ENCODE measurements at places on chromosomes 4 and X.

- DNase-seq, result no peak
Observed at GRCh38 chr4:155614111-155614762, 52.4 kb upstream of the GUCY1A1 start.

DNA sequence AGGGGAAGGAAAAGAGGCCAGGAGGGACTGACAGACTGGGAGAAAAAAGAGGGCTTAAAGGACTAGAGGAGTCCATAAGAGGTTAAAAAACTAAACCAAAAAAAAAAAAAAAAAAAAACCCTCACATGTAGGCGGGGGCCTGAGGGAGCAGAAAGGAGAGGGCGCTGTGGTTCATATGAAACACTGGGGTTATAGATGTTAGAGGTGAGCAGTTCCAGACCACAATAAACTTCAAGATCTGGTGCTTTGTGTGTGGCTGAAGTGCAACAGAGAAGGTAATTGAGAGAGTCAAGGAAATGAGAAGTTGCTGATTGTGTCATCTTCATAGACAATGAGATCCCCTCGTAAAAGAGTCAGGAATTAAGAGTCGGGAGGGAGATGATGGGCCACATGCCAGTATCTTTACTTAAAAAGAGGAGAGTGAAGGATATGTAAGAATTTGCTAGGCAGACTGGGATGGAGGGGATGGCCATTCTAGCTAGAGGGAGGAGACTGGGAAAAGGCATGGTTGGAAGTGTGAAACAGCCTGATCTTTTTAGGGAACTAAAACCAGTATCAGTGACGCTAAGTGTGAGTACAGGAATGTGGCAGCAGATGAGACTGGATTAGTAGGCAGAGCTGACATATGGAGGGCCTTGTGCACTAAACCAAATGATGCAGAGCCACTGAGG, 18.4 kb upstream of the OGT start:
- peak; percentile 35 for DNase-seq

DNA sequence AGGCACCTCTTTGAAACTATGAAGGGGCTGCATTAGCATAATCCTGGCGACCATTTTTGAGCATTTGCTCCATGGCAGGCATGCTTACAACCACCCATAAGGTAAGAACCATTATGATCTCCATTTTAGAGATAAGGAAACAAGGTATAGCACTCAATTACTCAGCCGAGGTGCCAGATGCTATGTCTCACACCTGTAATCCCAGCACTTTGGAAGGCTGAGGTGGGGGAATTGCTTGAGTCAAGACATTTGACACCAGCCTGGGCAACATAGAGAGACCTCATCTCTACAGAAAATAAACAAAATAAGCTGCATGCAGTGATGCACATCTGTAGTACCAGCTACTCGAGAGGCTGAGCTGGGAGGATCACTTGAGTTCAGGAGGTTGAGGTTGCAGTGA, 43.6 kb downstream of the TIGD4 start:
- DNase-seq, result no peak

DNA sequence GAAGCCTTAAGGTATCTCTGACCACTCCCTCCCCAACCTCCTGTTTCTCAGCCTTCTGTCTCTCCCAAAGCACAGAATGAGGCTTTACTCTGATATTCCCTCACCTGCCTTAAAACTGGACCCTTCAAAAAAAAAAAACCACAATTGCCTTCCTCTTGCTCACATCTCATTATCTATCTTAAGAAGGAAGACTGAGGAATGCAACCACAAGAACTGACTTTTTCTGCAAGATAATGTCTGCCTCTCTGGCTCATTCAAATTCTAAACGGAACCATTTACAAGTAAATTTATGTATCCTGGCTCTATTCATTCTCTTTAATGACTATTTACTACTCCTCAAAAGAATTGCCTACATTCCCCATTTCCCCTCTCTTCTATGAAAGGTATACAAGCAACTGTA, 545.5 kb upstream of the HTR2C start:
- no peak for DNase-seq

DNA sequence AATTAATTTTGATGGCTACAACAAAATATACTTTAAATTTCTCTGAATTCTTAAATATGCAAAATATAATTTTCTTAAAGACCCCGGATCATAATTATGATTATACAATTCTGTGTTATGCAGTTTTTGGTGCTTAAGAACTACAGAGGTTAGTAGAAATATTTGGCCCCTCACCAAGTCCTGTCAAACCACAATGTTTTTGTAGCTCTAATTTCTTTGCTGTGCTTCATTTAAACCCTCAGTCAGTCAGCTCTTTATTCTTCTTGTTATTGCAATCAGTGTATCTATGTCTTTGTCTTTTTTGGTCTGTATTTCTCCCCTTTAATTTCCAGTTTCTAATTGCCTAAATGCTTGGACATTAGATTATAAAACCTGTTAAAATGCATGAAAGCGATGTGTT, 186.1 kb downstream of the CAMK2D start:
- no peak for DNase-seq

GRCh38 chrX:35040871-35041270, 98.3 kb downstream of the FAM47B start:
- no peak for DNase-seq

DNA sequence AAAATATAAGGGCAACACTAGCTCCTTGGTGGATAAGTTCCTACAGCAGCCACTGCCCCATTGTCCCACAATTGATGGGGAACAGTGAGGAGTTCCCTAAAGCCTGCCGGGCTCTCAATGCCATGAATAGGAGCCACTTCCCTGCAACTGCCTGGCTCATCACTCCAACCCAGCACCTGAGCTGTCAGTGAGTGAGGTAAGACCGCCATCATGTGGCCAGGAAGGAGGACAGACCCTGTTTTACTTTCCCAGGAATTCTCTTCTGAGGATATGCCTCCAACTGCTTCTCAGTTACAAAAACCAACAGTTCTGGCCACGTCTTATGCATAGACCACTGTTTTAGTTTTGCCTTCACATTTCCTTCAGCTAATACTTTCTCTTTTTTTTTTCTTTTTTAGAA, 45.5 kb downstream of the SRPX start:
- DNase-seq, result no peak

DNA sequence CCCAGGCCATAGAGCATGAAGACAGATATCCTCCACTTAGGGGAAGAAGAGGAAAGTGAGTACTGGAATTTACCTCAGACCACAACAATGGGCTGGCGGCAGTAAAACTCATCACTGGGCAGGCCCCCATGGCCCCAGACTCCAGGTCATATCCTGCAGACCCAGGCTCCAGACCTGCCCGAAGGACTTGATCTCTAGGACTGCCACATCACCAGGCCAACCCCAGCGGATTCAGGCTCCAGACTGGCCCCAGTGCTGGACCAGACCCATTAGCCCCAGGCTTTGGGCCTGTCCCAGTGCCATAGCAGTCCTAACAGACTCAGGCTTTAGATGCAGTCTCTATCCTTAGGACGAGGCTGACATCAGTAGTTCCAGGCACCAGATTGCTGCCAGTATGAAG, 190.6 kb downstream of the DLG3 start:
- no peak for DNase-seq

GRCh38 chr4:22607382-22607781, 85.4 kb upstream of the GBA3 start:
- DNase-seq, result no peak

GRCh38 chr4:88949605-88950004, 107.4 kb downstream of the FAM13A start:
- no peak for DNase-seq

GRCh38 chrX:139112432-139112831, 400.9 kb upstream of the FGF13 start:
- no peak for DNase-seq

- no peak for DNase-seq
Observed at GRCh38 chr4:11623726-11624037, 195.0 kb upstream of the HS3ST1 start.

DNA sequence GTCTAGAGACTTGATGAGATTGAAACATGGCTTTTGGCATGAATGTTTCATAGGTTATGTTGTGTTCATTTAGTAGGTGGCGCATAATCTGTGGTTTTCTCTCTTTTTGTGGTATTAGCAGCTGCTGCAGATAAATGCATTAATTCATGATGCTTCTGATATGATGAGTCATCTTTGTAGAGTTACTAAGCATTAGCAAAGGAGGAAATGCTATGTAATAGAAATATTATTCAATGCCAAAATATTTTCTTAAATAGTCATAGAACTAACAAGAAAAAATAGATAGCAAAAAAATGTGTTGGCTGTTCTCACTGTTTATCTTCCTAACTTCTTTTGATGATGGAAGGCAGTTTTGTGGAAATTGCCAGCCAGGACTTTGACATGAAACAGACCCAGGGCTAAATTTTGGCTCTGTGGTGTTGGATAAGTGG, 3.6 kb downstream of the ZXDB start:
- peak; percentile 12 for DNase-seq

DNA sequence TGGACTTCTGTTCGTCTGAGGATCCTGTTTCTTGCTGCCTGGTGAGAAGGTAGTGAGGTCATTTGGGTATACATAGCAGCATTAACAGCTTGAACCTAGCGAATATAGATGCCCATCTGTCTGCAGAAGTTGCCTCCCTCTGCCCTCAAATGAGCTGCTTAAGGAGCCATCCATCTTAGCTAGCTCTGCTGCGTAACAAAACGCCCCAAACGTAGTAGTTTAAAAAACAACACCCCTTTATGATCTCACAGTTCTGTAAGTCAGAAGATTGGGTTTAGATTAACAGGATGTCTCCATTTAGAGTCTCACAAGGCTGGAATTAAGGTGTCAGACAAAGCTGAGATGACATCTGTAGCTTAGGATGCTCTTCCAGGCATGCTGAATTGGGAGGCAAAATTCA, 185.3 kb downstream of the DHRSX start:
- no peak for DNase-seq

DNA sequence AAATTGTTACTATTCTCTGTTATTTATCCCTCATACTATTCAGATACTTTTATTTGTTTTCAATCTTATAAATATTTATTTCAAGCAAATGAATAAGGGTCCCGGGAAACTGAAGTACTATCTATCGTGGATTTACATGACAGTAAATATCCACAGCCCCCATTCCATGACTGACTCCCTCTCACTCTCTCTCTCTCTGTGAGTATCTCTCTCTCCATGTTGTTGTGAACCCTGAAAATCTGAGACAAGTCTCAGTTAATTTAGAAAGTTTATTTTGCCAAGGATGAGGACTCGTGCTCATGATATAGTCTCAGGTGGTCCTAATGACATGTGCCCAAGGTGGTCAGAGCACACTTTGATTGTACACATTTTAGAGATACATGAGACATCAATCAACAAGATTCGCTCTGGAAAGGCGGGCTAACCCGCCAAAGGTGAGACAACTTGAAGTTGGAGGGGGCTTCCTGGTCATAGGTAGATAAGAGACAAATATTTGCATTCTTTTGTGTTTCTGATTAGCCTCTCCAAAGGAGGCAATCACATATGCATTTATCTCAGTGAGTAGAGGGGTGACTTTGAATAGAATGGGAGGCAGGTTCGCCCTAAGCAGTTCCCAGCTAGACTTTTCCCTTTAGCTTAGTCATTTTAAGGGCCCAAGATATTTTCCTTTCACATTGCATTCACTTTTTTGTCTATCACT, 986.4 kb downstream of the NLGN4X start:
- DNase-seq, result no peak

DNA sequence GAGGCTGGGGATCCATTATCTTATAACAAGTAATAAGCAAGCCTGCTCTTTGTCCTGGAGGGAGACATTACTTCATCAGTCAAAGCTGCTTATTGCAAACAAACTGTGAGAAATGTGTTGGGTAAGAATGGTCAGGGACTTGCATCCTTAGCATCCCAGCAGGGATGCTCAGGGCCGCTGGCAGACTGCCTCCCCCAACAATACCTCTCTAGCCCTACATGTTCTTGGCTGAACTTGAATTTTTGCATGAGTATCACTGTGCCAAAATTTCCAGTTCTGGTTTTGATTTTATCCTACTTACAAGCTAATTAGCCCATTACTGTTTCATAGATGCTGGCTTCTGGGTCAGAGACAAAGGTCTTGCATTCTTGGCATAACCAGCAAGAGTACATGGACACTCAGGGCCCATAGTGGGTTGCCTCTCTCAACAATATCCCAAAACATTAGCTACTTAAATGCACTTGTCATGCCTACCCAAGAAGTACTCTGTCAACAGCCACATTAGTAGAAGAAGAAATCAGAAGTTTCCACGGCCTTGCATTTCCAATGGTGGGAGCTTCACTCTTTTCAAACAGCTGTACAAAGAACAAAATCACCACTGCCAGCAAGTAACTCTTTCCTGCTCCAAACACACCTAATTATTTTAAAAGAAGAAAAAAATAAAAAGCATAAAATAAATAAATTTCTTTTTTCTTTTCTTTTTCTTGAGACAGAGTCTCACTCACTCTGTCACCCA, 41.9 kb upstream of the NEUROG2 start:
- no peak for DNase-seq

GRCh38 chrX:12814420-12814819, 23.2 kb downstream of the PRPS2 start:
- DNase-seq, result peak; percentile 12

- peak; percentile 4 for DNase-seq
Observed at GRCh38 chr4:143514497-143514896, 995 bp downstream of the SMARCA5 start.

GRCh38 chr4:73433140-73433539, 2.9 kb upstream of the AFP start:
- no peak for DNase-seq

GRCh38 chrX:39205467-39205866, 404.2 kb downstream of the MID1IP1 start:
- no peak for DNase-seq

DNA sequence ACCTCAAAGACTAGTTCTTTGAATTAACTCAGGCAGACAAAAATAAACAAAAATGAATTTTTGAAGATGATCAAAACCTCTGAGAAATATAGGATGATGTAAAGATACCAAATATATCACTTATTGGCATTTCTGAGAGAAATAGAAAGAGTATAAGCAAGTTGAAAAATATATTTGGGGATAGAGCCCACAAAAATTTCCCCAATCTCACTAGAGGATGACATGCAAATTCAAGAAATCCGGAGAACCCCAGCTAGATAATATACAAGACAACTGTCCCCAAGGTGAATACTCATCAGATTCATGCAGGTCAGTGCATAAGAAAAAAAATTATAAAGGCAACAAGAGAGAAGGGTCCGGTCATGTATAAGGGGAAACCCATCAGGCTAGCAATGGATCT, 129.1 kb downstream of the CXXC4 start:
- no peak for DNase-seq

- no peak for DNase-seq
Observed at GRCh38 chr4:155011163-155011780, 197.2 kb upstream of the NPY2R start.

DNA sequence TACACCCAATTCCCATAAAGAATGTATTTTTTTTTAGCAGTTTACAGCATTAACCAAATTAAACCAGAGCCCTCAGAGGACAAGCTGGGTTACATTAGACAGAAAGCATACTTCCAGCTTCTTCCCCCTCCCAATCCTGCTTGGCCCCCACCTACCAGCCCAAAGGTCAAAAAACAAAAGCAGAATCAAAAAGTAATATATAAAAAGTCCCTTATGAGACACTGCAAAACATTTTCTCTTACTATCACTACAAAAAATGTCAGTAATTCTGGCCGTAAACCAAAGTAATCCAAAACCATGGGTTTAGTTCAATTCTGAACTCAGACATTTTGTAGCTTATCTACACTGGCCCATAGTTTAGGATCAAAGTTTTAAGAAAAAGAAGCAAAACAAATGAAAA, 38.0 kb downstream of the APBB2 start:
- DNase-seq, result no peak

- no peak for DNase-seq
Observed at GRCh38 chrX:10882484-10882883, 228.6 kb upstream of the HCCS start.

GRCh38 chrX:53196678-53197077, 28.3 kb downstream of the KDM5C start:
- DNase-seq, result no peak

All from central memory CD4-positive, alpha-beta T cell (primary cell).